ENCODE measurements at places on chromosomes 11 and 22.
A peak's percentile ranks its signal among the peaks of the same experiment; 100 is the strongest.

- H3K27ac ChIP-seq, result no peak overlapping the region
- H3K4me1 ChIP-seq, result no peaks in the 10 kb centered on the region
- no peak for DNase-seq
- no peak overlapping the region for H3K4me3 ChIP-seq
- no peaks in the 10 kb centered on the region for H3K36me3 ChIP-seq
- no peaks in the 10 kb centered on the region for H3K27me3 ChIP-seq
These were observed 8.4 kb downstream of the SHISAL1 start for GRCh38 chr22:44304354-44304753.

- peak; percentile 4 for DNase-seq
- no peak overlapping the region for H3K27ac ChIP-seq
- no peaks in the 10 kb centered on the region for H3K4me1 ChIP-seq
- no peaks in the 10 kb centered on the region for H3K27me3 ChIP-seq
- H3K4me3 ChIP-seq, result no peak overlapping the region
- no peaks in the 10 kb centered on the region for H3K36me3 ChIP-seq
These were observed 56.1 kb upstream of the TIMP3 start for GRCh38 chr22:32745251-32745995.

DNA sequence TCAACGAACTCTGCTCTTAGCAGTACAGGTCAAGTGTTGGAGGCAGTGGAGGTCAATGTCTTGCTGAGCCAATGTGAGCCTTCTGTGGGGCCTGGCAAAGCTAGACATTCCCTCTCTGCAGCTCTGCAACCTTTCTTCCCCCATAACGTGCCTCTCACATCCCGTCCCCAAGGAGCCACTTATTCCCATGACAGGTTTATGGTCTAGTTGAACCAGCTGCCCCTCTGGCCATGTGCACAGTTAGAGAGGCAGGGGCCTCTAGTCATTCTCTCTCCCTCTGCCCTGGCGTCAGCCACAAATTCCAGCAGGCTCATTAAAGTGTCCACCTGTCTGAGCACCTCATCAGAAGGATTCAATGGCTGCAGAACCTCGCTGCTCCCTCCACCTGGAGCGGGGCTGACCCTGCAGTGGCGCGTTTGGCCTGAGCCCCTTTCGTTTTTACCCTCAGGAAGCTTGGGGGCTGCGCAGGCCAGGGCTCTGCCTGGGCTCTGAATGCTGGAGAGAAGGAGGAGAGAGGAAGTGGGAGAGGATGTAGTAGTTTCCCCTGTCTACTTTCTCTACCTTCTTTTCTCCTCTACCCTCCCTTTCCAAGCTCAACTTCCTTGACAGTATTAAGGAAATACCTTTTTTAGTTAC, 302.1 kb upstream of the B3GAT1 start:
- no peaks in the 10 kb centered on the region for H3K36me3 ChIP-seq
- H3K4me3 ChIP-seq, result no peak overlapping the region
- no peaks in the 10 kb centered on the region for H3K27me3 ChIP-seq

GRCh38 chr11:7609015-7609414, 64.3 kb downstream of the CYB5R2 start:
- H3K27ac ChIP-seq, result no peak overlapping the region
- no peaks in the 10 kb centered on the region for H3K4me1 ChIP-seq
- no peaks in the 10 kb centered on the region for H3K36me3 ChIP-seq
- no peak for DNase-seq
- H3K27me3 ChIP-seq, result no peaks in the 10 kb centered on the region

- no peaks in the 10 kb centered on the region for H3K36me3 ChIP-seq
- DNase-seq, result no peak
- peaks cover 8% of the 10 kb centered on the region for H3K4me1 ChIP-seq
- no peak overlapping the region for H3K4me3 ChIP-seq
These were observed 26.2 kb upstream of the PARVG start for GRCh38 chr22:44154436-44154942.

- DNase-seq, result no peak
- no peak within 1 kb of the TSS for H3K27ac ChIP-seq
- H3K4me3 ChIP-seq, result peak within 1 kb of the TSS; percentile 71
- no peaks in the 10 kb centered on the region for H3K36me3 ChIP-seq
- H3K4me1 ChIP-seq, result peaks cover 19% of the 10 kb centered on the region
- no peaks in the 10 kb centered on the region for H3K27me3 ChIP-seq
These were observed at the start of gene SHANK2 for GRCh38 chr11:71252269-71252769. TSS of gene SHANK2 (minus strand) at chr11:71252577. CDS start at chr11:71147326, 105,251 bp downstream.

GRCh38 chr22:44625981-44626687, 75.9 kb upstream of the PRR5 start:
- no peak overlapping the region for H3K4me3 ChIP-seq
- 0 out of 2 replicates have a peak, but pooled peaks cover 2% of the 10 kb centered on the region for H3K4me1 ChIP-seq
- H3K27me3 ChIP-seq, result peaks cover 9% of the 10 kb centered on the region
- no peak overlapping the region for H3K27ac ChIP-seq
- peak; percentile 43 for DNase-seq

GRCh38 chr11:104918113-104918824, 20.0 kb upstream of the CASP12 start:
- H3K27me3 ChIP-seq, result no peaks in the 10 kb centered on the region
- H3K4me1 ChIP-seq, result no peaks in the 10 kb centered on the region
- no peak overlapping the region for H3K4me3 ChIP-seq
- DNase-seq, result no peak

- no peaks in the 10 kb centered on the region for H3K27me3 ChIP-seq
- no peak overlapping the region for H3K27ac ChIP-seq
- peaks cover 4% of the 10 kb centered on the region for H3K36me3 ChIP-seq
- H3K4me1 ChIP-seq, result peaks cover 9% of the 10 kb centered on the region
- DNase-seq, result no peak
These were observed 6.5 kb downstream of the FRMD8 start for GRCh38 chr11:65392899-65393298.

DNA sequence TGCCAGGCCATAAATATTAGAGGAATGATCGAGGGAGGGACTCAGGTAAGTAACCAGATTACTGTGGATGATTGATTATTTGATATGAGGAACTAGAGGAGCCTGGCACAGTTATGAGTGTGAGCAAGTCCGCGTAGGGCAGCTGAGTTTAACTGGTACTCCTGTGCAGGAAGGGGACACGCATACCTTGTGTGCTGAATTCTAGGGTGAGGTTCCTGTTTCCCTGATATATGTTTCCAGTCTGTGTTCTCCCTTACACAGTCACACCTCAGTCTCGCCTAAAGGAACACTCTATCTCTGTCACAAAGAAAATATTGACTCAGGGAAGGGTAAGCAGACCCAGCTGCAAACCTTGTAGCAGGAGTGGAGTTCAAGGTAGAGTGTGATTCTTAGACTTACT, 17.4 kb downstream of the SGSM3 start:
- no peak overlapping the region for H3K4me3 ChIP-seq
- no peak overlapping the region for H3K27ac ChIP-seq
- H3K4me1 ChIP-seq, result no peaks in the 10 kb centered on the region
- H3K27me3 ChIP-seq, result no peaks in the 10 kb centered on the region

- no peaks in the 10 kb centered on the region for H3K4me1 ChIP-seq
- H3K27me3 ChIP-seq, result no peaks in the 10 kb centered on the region
- H3K27ac ChIP-seq, result no peak overlapping the region
- no peak overlapping the region for H3K4me3 ChIP-seq
- no peak for DNase-seq
- H3K36me3 ChIP-seq, result no peaks in the 10 kb centered on the region
These were observed 13.7 kb downstream of the NLRP14 start for GRCh38 chr11:7034019-7034418.

DNA sequence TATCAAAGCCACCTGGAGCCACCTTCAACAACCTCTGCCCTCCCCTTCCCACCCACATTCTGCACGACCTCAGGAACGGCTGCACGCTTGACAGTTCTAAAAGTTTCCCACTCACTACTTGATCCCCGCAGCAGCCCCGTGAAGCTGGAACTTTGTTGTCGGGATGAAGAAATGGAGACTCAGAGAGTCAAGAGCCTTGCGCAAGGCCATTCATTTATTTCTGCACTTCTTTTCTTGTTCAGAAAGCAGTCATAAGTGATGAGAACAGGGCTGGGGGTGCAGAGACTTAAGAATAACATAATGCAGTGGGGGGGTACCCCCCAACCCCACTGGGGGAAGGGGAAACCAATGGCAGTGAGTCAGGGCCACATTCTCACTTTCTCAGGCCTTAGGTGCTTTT, 2.2 kb upstream of the ZFTA start:
- no peak overlapping the region for H3K27ac ChIP-seq
- no peaks in the 10 kb centered on the region for H3K27me3 ChIP-seq
- DNase-seq, result no peak
- peaks cover 7% of the 10 kb centered on the region for H3K4me1 ChIP-seq
- H3K4me3 ChIP-seq, result no peak overlapping the region

GRCh38 chr11:44319552-44320288, 9.8 kb upstream of the ALX4 start:
- peak overlapping the region; percentile 19 for H3K4me3 ChIP-seq
- H3K4me1 ChIP-seq, result peaks cover 2% of the 10 kb centered on the region
- no peaks in the 10 kb centered on the region for H3K36me3 ChIP-seq
- DNase-seq, result no peak

DNA sequence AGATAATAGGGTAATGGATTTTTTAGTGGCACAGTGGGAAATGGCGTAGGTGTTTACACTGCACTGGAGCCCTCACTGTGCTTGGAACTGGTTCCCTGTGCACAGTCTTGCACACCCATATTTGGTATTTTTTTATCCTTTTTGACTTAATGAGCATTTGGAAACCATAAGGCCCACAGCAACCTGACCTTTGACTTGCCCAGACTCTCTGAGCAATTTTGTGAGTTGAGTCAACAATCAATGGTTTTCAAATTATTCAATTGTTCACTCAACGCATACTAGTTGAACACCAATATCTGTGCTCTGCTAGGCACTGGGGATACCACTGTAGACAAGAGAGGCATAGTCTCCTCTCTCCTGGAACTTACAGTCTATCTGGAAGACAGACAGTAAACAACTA, 14.3 kb downstream of the CD44 start:
- no peak overlapping the region for H3K4me3 ChIP-seq
- peaks cover 2% of the 10 kb centered on the region for H3K4me1 ChIP-seq
- H3K36me3 ChIP-seq, result no peaks in the 10 kb centered on the region
- H3K27ac ChIP-seq, result no peak overlapping the region

DNA sequence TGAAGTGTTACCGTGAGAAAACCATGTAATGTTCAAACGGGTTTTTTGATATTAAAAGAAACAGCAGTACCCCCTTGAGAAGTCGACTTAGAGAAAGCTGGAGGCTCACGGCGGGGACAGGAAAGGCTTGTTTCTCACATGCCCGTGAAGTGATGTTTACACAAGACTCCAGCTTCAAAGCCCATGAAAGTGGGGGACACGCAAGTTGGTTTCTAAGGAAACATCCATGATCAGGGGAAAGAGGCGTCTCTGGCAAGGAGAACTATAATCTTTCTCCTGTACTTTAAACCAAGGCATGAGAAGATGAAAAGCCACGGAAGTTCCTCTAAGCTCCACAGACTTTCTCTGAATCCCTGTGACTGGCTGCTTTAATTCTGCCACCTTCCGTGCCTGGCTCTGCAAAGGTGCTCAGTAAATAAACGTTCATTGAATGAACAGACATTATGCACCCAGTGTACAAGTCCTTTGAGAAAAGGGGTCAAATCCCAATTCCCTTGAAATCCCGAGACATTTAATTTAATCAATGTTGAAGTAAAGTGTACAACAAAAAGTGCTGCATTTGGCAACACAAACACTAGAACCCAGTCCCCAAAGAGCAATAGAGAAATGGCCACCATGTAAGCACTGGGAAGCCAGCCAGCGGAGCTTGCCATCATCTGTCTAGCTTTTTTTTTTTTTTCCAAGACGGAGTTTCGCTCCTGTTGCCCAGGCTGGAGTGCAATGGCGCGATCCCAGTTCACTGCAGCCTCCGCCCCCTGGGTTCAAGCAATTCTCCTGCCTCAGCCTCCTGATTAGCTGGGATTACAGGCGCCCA, 58.7 kb downstream of the AHNAK start:
- DNase-seq, result no peak
- H3K4me3 ChIP-seq, result no peak overlapping the region
- no peaks in the 10 kb centered on the region for H3K36me3 ChIP-seq
- no peaks in the 10 kb centered on the region for H3K27me3 ChIP-seq
- H3K4me1 ChIP-seq, result no peaks in the 10 kb centered on the region

DNA sequence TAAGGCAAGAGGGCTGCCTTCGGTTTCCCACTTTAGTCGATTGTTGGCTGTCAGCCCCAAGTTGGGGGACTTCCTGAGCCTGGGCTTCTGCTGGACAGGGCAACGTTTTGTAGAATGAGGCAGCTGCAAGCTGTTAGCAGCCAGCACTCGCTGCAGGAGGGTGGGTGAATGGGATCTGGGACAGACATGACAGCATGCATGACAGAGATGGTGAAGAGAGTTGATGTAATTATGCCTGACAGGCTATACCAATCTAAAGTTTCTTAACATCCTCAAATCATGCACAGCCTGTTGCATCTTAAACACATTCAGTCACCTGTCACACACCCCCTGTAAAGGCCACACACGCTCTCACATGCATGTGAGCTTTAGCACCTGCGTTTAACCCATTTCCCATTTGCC, 49.2 kb downstream of the CWC15 start:
- no peak overlapping the region for H3K27ac ChIP-seq
- no peak for DNase-seq
- H3K4me1 ChIP-seq, result no peaks in the 10 kb centered on the region
- H3K27me3 ChIP-seq, result no peaks in the 10 kb centered on the region

DNA sequence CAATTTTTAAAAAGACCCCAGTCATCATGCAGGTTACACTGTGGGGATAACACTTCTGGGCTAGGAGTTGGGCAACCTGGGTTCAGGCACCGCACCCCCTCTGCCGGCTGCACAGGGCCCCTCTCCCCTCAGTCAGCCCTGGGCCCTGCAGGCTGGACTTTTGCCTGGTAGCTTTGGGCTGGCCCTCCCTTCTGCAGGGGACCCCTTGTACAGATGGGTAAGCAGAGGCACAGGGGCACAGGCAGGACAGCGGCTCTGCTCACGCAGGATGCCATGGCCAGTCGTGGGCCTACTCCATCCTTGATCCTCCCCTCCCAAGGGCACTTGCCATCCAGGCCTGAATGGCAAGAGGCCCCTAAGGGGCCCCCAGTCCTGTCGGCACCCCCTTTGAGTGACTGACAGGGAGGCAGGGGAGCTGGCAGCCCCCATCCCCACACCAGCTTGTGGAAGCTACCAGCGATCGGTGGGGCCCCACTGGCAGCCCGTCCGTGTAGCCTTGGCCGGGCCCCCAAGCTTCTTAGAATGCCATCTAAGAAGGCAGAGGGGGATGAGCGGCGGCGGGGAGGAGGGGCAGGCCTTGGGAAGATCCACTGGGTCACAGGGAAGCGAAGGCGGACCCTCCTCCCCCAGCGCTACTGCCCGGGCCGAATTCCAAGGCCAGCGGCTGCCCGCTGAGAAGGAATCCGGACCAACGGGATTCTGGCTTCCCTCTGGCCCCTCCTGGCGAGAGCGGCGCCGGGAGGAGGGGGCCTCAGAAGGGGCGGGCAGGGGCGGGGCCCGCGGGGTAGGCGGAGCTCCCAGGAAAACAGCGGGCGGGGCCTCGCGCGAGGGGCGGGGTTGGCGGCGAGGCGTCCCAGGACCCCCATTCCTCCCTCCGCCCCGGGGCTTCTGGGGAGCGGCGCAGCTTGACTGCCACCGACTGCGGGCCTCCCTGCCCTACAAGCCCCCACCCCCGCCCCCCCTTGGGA, 6.8 kb upstream of the CHKA start:
- H3K27me3 ChIP-seq, result no peaks in the 10 kb centered on the region
- DNase-seq, result peak; percentile 94
- peaks cover 12% of the 10 kb centered on the region for H3K4me1 ChIP-seq
- H3K27ac ChIP-seq, result no peak overlapping the region
- no peaks in the 10 kb centered on the region for H3K36me3 ChIP-seq

GRCh38 chr11:103325686-103326069, 216.5 kb downstream of the DYNC2H1 start:
- no peak overlapping the region for H3K27ac ChIP-seq
- H3K27me3 ChIP-seq, result no peaks in the 10 kb centered on the region
- H3K4me1 ChIP-seq, result peaks cover 4% of the 10 kb centered on the region
- DNase-seq, result no peak

GRCh38 chr11:2794968-2795322, 90.6 kb downstream of the CDKN1C start:
- H3K27me3 ChIP-seq, result no peaks in the 10 kb centered on the region
- H3K36me3 ChIP-seq, result no peaks in the 10 kb centered on the region
- H3K27ac ChIP-seq, result no peak overlapping the region
- H3K4me3 ChIP-seq, result no peak overlapping the region
- no peak for DNase-seq
